CD4-positive, alpha-beta T cell treated with Interleukin-6 at 100 ng/mL for 8 hours (primary cell): ENCODE measurements at places on chromosomes 7 and 10.

GRCh38 chr10:43573250-43574000, 991 bp downstream of the ZNF239 start:
- no peak for DNase-seq

GRCh38 chr10:30396293-30396692, 37.7 kb upstream of the MAP3K8 start:
- no peak for DNase-seq

DNA sequence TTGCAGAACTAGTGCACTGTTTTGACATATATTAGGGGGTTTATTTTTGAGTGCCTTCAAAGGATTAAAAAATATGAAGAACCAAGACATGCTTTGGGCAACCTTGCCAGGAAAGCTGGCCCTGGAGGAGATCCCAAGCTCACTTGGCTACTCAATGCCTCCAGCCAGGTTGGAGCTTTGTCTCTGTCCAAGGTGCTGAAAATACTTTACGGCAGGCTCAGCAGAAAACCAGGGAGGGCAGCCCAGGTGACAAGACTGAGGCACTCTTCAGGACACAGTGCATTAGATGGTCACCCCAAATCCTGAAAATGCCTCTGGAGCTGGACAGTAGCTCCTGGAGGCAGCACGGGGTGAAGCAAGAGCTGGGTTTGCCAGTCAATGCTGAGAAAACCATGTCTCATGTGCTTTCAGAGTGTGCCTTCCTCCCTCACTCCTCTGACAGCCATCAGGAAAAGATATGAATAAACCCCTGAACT, 5.8 kb upstream of the KCNH2 start:
- peak; percentile 25 for DNase-seq

DNA sequence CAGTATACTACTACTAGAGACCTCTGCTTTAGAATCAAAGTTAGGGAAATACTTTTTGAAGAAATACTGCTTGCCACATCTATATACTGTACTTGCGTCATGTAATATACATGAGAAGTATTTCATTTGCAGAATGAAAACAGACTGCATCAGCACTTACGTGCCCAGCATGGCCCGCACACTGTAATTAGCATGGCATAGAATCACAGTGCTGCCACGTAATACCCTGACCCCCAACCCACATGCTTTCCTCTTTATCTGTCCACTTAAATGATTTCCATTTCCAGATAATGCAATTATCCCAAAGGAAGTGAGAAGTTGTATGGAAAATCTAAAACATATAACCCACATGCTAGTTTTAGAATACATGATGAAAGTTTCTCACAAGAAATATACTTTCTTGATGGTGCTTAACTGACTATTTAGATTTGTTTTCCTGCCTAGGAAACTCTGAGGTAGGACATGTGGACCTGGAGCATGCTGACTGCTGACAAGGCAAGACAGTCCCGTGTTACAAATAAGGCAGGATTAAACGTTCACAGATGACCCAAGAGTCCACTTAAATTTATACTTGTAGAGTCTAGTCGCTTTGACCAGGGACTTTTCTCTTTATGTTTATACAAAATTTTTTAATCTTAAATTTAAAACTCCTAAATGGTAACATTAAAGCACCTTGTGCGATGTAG, 12.6 kb downstream of the USP6NL start:
- DNase-seq, result no peak

- DNase-seq, result no peak
Observed at GRCh38 chr7:72465521-72465920, 53.4 kb upstream of the CALN1 start.

- no peak for DNase-seq
Observed at GRCh38 chr7:94556028-94556427, 46.4 kb downstream of the CASD1 start.

DNA sequence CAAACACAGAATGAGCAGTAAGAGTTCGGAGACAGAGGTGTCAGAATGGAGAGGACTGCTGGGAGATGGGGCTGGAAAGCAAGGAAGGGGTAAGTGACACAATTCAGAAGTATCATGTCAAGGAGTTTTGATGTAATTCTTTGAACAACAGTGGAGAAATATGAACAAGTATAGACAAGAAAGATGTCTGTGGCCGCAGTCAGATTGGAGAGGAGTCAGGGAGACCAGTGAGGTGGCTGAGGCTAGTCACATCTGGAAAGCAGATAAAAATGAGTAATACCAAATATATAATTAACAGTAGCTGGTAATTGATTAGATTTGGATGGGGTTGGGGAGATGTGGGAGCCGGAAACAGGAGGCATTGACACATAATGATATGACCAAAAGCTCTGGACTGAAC, 540.9 kb downstream of the SUGCT start:
- no peak for DNase-seq

- no peak for DNase-seq
Observed at GRCh38 chr10:88499569-88500470, 83.3 kb downstream of the RNLS start.

DNA sequence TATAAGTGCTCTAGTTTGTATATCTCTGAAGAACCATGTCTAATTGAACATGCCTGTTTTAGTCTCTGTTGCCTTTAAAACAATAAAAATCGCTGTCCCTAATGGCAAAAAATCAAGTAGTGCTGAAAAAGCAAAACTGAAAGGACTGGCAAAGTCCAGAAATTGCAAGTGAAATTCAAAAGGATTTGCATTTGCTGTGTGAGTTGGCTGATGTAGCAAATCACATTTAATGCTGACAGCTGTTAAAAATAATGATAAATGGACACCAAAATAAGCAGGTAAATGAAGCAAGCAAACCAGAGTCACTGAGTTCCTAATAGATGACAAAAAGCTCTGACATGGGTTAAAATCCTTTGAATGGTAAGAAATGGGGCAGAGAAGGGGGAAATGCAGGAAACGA, 874.1 kb downstream of the GRM8 start:
- DNase-seq, result no peak

DNA sequence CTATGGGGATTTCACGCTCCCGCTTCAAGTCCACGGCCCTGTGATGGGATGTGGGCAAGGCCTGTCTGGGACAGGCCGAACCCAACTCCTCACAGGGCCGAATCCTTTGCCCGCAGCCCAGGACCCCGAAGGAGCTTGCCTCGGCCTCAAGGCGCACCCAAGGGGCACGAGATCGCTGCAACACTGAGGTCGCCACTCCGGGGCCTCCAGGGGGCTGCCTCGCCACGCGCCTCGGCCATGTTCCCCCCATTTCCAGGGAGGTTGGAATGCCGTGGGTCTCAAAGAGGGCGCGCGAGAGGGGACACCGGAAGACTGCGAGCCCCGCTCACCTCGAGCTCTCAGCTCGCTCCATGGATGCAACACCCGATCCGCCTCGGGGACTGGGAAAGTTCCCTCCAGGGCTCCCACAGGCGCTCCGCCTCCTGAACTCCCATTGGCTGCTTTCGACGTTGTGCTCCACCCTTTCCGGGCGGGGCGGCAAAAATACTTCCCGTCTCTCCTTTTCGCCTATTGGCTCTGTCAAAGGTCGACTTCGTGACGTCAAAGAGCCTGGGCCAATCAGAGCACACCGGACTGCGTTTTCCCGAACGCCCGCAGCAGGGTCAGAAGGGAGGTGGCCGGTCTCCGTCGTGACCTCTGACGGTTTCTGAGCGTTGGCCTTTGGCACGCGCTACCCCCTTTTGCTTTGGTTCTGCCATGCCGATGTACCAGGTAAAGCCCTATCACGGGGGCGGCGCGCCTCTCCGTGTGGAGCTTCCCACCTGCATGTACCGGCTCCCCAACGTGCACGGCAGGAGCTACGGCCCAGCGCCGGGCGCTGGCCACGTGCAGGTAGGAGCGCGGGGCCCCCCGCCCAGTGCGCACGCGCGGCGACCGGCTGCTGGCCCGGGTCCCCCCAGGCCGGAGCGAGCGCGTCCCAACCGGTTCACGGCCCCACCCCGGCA, at the start of the genes AIMP2 and PMS2:
Gene AIMP2, plus strand, starts transcription at position 605 of the 944 bp plus-strand sequence. Its CDS starts 92 bp downstream, at position 697.
Gene PMS2, minus strand, starts transcription at position 382 of the 944 bp plus-strand sequence. Its CDS starts 30 bp downstream, at position 352.
- peak; percentile 93 for DNase-seq

- no peak for DNase-seq
Observed at GRCh38 chr7:95304990-95305389, 19.3 kb downstream of the PON1 start.

DNA sequence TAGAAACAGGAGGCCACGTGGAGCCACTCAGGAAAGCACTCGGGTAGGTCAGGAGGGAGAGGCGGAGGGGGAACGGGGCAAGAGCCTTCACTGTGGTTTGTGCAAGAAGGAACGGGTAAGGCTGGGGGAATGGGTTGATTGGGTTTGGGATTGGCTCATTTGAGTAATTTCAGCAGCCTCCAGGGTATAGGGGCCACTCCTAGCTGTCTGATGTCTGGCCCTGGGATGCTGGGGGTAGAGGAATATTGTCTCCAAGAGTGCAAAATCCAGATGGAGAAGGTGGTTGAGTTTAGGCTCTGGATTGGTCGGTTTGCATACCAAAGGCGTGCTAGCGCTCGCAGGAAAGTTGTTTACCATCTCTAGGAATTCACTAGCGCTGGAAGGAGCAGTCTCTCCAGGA, 47.2 kb downstream of the MYL10 start:
- DNase-seq, result no peak

- no peak for DNase-seq
Observed at GRCh38 chr7:158520825-158521224, 66.8 kb downstream of the PTPRN2 start.

DNA sequence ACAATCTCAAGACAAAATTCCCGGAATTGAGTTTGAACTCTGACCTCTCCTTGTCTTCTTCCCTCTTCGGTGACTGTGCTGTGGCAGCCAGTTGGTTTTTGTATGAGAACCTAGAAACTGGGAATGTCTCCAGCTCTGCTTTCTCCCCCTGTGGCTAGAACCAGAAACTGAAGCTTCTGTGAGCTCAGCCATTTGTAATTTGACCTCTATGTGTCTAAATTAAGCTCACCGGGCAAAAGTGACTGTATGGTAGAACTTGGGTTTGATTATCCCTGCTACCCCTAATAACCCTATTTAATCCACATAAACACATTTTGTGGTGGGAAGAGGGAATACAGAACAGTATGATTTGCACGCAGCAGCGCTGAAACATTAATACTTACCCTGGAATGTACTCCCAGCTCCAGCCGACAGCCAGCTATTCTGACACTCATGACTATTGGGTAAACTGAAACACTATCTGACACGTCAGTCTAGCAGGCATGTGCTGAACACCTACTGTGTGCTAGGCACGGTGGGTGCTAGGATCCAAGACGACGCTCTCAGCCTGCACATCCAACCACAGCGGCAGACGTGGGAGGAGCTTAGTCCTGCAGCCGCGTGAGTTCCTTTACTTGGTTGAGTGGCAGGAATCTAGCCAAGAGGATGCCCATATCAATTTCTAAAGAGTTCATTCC, 324.8 kb downstream of the SFMBT2 start:
- DNase-seq, result no peak

GRCh38 chr10:86061278-86062197, 305.1 kb downstream of the GRID1 start:
- DNase-seq, result no peak

GRCh38 chr7:66883716-66884115, 37.3 kb upstream of the TMEM248 start:
- no peak for DNase-seq

GRCh38 chr10:44387853-44388251, 3.0 kb upstream of the CXCL12 start:
- no peak for DNase-seq

- DNase-seq, result no peak
Observed at GRCh38 chr10:13859979-13860654, 273.4 kb downstream of the PRPF18 start.

DNA sequence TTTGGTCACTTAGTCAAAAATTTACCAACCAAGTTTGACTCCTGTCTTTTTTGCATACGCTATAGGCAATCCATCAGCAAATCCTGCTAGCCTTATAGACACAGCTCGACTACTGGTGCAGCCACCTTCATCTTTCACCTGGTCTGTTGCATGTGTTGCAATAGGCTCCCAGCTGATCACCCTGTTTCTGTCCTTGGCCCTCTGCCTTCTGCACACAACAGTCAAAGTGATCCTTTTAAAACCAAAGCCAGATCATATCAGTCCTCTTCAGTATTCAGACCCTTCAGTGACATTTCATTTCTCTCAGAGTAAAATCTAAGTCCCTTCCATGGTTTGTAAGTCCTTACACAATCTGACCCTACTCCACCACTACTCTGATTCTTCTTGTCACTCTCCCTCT, 10.9 kb upstream of the CDK6 start:
- DNase-seq, result no peak

GRCh38 chr10:2979306-2979705, 88.0 kb upstream of the PFKP start:
- DNase-seq, result no peak

DNA sequence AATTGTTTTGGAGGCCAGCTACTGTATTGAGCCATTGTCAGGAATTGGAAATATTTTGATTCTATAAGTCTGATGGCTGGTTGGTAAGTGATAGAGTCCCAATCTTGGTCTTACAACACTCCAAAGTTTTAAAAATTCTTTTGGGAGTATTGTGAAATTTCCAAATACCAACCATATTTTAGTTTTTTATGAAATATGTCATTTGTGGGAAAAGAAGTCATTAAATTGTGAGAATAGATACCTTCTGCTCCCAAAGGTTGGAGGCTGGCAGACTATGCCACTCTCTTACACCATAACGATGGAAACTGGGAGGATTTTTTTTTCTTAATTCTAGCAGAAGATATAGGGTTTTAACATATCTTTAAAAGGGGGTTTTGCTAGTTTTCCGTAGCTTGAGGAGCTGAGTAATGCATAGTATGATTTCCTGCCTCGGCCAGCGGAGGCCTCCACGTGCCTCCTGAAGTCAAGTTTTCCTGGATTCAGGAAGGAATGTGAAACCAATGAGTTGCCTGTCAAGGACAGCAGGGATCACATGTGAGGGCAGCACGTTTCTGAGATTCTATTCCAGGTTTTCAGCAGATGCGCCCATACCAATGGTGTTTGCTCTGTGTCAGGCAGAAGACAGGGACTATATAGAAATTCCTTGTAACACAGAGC, 92.2 kb upstream of the LAMB4 start:
- DNase-seq, result no peak
